Endothelial cell of umbilical vein (primary cell): ENCODE measurements at places on chromosomes 1 and 21.

DNA sequence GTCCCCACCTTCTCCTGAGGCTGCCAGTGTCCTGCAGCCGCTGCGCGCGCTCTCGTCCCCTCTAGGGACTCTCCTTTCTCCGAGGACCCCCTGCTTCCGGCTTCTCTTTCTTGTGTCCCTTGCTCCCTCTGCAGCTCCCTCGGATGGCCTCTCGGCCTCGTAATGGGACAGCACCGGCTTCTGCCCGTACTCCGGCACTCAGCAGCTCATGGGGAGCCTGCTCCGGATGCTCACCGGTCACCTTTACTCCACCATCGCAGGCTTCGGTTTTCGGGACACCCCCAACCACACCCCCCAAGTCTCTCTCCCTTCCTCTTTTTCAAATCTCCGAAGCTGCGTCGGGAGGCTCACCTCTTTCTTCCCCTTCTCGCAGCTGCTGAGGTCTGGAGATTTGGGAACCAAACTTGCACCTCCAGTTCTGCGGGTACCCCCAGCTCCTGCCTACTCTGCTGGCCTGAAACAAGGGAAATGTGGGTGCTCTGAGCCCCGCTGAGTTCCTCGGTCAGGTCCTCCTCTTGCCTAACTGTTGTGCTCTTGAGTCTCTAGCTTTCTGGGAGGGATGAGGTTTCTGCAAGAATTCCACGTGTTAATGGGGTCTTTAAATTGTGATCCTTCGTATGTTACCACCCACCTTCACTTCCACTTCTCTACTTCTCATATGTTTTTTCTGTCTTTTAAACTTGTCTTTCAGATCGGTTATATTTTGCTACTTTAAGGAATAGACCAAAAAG, 930 bp downstream of the CDC14A start:
- DNase-seq: peak; percentile 23

GRCh38 chr1:164475834-164476233, 83.2 kb upstream of the PBX1 start:
- no peak for DNase-seq

DNA sequence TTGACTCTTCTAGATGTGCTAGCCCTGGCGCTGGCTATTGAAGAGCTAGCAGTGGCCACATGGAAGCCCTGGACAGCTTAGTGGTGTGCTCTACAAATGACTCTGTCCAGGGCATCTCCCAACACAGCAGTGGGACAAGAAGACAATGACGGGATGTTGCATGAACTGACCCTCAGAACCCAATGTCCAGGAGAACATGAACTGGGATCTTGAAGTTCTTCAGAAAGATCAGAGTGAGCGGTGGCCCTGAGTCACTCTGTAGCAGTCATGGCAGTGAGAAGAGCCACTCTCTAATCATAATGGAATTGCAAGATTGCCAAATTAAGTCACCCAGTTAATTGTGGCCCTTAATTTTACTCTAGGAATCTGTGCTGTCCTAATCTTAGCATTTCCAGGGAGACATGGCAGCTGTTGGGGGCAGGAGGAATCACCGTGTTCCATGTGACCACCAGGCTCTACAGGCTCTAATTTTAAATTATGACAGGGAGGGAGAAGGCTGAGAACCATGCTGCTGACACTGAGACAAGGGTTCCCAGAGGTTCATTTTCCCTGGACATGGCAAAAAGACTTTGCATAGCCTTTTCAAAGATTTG, 10.2 kb upstream of the OBSCN start:
- no peak for DNase-seq

DNA sequence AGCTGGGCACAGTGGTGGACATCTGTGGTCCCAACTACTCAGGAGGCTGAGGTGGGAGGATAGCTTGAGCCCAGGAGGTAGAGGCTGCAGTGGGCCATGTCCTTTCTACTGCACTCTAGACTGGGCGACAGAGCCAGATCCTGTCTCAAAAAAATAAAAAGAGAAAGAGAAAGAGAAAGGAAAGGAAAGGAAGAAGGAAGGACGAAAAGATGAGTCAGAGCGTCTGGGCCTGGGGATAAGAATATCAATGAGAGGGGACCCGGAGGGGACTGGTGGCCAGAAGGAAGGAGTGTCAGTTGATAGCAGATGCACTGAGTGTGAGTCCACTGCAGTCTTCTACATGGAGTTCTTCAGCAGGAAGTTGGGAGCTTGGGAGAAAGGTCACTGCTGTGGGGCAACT, 75.6 kb downstream of the SYT6 start:
- no peak for DNase-seq

GRCh38 chr1:98387701-98388100, 273.8 kb upstream of the SNX7 start:
- no peak for DNase-seq

DNA sequence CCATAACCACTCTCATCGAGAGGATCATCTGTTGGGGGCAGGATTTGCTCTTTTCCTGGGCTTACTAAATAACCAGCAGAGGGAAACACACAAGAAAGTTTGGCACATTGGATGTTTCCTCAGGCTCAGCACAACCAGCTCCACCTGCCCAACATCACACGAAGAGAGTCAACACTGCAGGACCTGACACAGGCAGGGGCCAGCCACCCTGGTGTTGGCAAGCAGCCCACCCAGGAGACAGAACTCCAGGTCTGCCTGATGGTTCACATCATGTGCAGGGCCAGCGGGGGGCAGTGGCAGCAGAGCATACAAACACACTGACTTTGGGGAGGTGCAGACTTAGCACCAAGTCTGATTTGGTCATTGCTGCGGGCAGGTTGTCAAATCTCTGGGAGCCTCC, 182.3 kb upstream of the GALNT2 start:
- DNase-seq: no peak

- DNase-seq: no peak
Measured at GRCh38 chr21:33063907-33064622, 5.9 kb upstream of the OLIG1 start.

DNA sequence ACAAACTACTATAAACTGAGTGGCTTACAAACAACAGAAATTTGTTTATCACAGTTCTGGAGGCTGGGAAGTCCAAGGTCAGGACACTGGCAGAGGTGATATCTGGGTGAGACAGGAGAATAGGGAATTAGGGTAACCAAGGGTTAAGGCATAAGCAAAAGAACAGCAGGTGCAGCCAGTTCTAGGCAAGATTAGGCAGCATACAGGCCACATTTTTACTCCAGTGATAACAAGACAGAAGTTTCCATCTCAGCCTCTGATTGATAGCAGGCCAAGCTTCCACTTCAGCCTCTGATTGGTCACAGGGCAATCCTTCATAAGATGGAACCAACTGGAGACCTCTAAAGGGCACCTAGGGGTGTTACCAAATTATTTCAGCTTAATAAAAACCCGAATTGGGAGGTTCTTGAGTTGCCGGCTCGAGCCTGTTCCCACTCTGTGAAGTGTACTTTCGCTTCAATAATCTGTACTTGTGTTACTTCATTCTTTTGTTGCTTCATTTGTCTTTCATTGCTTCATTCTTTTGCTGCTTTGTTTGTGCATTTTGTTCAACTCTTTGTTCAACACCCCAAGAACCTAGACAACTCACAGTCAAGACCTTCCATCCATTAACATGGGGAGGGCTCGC, 185.6 kb downstream of the TOMM20 start:
- DNase-seq: no peak

DNA sequence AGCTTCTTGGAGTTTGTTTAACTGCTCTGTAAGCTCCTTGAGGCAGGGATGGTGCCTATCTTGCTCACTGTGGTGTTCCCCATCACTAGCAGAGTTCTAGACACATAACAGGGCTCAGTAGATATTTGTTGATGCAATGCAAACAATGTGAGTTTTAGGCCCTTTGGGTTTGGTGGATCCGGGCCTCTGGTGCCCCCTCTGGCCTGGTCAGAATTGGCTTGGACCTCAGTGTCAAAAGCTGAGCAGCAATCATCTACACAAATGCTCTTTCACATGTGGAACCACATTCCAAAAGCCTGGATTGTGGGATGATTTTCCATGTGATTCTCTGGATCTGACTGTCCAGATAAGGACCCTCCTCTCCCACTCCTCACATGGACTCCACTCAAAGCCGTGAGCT, 53.4 kb upstream of the BCAR3 start:
- DNase-seq: no peak

DNA sequence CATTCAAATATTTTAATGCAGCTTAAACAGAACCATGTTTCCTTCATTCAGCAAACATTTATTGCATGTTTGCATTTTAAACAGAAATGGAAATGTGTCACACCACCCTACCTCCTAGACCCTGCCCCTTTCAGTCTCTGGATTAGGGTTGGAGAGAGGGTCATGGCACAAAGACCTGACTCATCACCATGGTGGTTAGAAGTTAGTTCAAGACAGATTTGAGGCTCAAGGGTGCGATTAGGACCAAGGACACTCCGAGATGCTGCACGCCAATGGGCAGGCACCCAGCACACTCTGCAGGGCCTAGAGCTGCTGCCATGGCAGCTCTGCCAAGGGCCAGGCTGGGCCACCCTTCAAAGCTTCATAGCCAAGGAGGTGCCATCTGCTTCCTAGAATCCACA, 86.9 kb downstream of the NAV1 start:
- DNase-seq: no peak

- no peak for DNase-seq
Measured at GRCh38 chr1:187054862-187055757, 226.4 kb downstream of the PLA2G4A start.

GRCh38 chr21:31928656-31929055, 55.8 kb downstream of the HUNK start:
- no peak for DNase-seq

DNA sequence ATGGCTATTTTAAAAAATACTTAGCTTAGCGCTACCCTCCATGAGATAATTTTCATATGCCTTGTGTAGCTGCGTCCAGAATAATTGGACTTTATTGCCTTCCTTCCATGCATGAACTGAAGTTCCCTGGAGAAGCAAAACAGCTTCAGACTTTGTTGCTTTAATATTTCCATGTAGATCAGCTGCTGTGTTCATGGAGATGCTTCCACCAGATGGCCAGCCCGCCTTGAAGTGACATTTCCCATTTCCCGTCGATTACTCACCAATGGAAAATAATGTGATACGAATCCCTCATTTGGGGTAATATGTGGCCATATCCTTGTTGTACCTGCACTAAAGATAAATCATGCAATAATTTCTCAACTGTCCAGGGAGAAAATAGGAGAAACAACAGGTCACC, 47.4 kb upstream of the CLDN14 start:
- DNase-seq: no peak

DNA sequence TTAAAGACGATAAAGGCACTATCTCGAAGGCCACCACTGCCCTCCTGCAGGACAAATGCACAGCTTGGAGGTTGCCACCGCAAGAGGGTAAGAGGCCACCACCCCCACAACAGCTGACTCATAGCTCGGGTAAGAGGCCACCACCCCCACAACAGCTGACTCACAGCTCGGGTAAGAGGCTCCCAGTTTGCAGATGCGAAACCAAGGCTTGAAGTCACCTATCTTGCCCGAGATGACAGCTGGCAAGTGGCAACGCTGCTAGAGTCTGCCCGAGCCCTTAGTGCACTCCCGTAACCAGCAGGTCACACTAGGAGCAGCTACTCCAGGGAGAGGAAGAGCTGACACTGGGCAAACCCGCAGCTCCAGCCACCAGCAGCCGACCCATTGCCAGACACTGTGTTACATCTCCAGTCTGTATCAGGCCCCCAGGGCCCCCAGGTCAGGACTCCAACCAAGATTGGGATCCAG, 17.1 kb upstream of the SPSB1 start:
- peak; percentile 63 for DNase-seq

GRCh38 chr1:83996191-83996590, 2.7 kb downstream of the TTLL7 start:
- no peak for DNase-seq

GRCh38 chr1:217369271-217369981, 261.5 kb downstream of the GPATCH2 start:
- DNase-seq: no peak
